ENCODE measurements at places on chromosomes 7 and 10. TPM values are rescaled to one million over a fixed set of nuclear protein-coding genes. Genes with fewer than 3 reads are reported as not detected.

- DNase-seq, result peak; percentile 34
Observed at GRCh38 chr7:64951250-64951848, 39.5 kb downstream of the ZNF117 start.

DNA sequence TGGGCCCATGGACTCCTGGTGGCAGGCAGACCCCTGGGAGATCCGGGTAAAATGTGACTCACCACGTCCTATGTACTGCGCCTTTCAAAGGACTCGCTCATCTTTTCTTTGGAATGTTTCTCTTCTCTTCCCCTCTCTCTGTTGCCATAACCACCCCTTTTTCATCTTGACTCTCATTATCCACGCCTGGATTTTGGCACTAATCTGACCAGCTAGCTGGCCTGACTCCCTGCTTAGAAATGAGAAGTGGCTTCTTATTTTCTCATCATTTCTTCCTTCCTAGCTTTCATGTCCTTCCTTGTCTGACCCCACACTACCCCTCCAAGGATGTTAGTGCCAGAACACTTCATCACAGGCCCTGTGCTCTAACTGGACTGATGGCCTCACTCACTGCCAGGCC lies 98.0 kb upstream of the FAM171A1 start:
- DNase-seq, result no peak

DNA sequence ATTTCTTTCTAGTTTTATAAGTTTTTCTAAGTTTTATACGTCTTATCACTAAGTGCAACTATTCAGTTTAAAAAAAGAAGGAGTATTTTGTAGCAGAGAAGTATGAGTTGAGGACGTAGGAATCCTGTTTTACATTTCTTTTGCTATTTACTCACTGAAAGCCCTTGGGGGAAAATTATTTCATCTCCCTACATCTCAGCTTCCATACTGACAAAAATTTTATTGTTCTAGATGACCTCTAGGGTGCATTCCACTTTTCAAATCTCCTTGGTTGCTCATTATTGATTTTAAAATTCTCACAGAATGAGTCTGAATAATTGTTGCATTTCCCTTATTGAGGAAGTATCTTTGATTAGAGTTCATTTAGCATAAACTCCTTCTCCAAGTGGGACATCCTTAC lies 14.9 kb upstream of the PDK4 start:
- no peak for DNase-seq

C10orf105 gene
- total RNA-seq, result not detected

DNA sequence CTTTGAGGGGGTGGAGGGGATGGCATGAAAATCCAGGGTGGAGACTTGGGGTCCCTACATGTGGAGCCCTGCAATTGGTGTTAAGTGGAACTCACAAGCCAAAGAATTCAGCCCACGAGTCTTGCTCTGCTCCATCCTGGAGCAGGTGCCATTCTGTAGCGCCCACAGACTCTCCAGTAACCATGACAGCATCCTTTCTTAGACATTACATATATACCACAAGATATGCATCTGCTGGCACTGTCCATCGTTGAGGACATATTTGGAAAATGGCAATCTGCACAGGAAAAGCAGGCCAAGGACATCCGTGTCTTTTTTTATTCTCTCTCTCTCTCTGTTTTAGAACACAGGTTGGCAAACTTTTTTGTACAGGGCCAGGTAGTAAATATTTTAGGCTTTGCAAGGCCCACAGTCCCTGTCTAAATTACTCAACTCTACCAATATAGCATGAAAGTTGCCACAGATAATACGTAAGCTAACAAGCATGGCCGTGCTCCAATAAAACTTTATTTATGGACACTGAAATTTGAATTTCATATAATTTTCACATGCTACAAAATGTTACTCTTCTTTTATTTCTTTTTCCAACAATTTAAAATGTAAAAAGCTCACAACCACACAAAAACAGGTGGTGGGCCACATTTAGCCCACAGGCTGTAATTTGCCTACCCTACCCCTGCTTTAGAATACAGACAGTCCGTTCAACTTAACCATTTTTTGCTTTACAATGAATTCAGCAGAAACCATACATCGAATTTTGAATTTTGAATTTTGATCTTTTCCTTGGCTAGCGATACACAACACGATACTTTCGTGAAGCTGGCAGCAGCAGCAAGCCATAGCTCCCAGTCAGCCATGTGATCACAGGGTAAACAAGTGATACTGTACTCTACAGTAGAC lies 141.4 kb upstream of the STK17A start:
- DNase-seq, result no peak

NKX2-3 gene
- total RNA-seq, result 0.43 TPM

MACROH2A2 gene
- total RNA-seq, result 6.1 TPM

- DNase-seq, result no peak
Observed at GRCh38 chr7:121510302-121510701, 114.2 kb upstream of the FAM3C start.

DNA sequence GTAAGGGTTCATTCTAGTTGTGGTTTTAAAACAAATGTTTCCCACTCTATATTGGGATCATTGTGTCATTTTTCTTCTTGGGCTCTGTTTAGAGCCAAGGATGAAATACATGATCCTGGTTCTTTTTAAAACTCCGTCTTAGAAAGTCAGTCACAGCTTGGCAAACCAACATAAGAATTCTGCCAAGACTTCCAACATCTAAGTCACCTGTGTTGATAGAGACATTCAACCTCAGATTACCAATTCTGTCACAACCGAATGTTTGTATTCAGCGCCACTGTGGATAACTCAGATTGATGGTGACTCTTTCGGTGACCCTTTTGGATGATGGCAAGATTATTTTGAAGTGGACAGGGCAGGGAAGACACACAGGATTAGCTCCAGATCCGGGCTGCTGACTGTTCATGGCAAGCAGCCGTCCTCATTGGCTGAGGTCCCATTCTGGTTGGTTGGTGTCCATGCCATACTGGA lies 255.4 kb downstream of the ARHGAP21 start:
- DNase-seq, result no peak

DNA sequence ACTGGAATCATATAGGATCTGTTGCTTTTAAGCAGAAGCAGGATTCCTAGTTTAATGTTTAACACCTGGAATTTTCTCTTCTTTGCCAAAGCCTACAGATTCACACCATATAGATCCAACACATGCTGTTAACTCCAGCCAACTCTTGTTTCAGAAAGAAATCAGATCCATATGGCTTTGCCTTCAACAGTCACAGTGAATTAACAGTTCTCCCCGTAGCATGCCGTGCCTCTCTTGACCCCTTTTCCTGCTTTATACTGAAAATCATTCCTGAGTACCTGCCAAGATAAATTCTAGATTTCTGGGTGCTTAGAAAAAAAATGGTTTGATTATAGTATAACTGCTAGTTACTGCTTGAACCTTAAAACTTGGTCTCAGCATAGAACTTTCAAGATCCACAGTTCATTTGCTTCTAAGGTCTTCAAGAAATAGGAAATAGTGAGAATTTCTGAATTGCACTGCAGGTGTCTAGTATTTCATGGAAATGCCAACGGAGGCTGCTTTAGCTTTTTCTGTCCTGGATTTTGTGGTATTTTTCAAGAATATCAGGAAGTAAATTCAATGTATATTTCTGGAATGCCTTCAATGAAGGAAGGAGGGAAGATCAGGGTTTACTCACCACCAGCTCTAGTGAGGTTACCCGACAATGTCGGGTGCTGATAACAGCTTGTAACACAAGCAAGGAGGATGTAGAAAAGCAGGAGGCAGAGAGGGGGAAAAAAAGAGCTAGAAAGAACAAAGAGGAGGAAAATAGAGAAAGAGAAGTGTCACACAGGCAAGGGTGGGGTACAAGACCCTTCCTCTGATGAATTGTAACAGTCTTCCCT lies 6.6 kb downstream of the AASS start:
- no peak for DNase-seq
